IMR-90 (cell line): ENCODE measurements at places on chromosomes 13 and 19.

- no peaks in the 10 kb centered on the region for H3K36me3 ChIP-seq
- peak; percentile 71 for DNase-seq
- H3K27me3 ChIP-seq: no peaks in the 10 kb centered on the region
- peak overlapping the region; percentile 32; the same call in 1 of the 2 replicates for H3K27ac ChIP-seq
These were observed 27.2 kb downstream of the RCBTB2 start for GRCh38 chr13:48505597-48506091.

DNA sequence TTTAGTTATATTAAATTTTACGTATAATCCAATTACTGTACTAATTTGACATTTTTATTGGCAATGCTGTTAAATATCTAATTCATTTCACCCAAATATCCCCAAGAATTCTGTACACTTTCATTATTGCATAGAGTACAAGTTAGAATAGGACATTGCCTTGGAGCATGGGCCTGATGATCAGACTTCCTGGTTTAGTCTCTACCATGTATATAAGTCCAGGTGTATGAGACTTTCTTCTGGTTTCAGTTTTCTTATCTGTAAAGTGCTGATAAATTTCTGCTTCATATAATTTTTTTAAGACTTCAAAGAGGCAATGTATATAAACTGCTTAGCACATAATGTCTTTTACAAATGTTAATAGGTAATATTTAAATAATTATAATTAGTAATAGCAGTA is 179.4 kb downstream of the KLF12 start:
- H3K27ac ChIP-seq: no peak overlapping the region
- no peak for DNase-seq

DNA sequence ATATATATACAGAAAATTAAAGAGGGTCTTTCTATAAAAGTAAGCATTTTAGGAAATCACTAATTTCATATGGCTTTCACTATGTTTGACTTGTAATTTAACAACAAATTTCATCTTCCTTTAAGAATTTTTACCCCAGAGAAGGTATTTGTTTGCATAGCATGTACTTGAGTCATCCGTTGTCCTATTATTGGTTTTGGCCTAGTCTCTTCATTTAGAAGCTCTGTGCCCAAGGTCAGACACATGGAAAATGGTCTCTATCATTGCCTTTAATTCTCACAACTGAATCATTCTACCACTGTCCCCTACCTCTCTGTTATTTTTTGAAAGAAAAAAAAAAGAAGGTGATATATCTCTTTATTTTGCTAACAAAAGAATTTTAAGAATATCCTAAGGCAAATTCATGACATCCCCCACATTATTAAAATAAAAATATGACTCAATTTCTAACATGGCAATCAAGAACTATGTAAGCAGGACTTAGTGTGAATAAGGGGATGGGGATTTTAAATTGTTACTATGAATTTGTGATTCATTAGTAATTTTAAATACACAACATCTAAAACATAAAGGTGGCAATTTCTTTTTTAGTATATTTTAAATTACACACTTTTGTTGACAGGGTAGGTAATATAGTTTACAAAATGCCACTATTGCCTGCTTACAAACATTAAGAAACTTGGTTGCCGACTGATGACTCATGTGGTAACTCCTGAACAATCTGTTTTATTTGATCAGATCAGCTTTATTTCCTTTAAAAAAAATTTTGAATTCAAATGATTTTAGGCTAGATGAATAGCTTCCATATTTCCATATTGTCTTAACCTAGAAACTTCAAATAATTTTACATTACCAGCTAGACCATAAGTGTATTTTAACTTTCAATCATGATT is 13.9 kb downstream of the SLITRK5 start:
- no peak overlapping the region for H3K4me3 ChIP-seq
- H3K27me3 ChIP-seq: no peaks in the 10 kb centered on the region
- DNase-seq: no peak
- no peak overlapping the region for H3K27ac ChIP-seq
- H3K4me1 ChIP-seq: no peaks in the 10 kb centered on the region

DNA sequence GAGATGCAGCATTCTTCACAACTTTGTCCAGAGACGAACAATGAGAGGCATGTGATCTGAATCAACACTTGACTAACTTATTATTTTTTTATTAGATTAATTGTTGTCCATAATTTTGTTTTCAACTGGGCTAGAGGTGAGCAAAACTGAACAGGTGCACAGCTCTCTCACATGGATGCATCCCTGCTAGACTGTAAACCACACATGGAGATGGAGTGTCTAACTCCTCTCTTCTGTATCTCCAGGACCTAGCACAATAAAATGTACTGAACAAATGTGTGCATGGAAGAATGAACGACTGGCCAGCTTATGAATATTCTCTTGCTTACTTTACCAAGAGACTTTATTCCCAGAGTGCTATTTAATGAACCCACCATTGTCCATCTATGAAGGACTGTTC is 627.7 kb downstream of the LIG4 start:
- H3K36me3 ChIP-seq: no peaks in the 10 kb centered on the region
- H3K4me3 ChIP-seq: no peak overlapping the region
- no peak overlapping the region for H3K27ac ChIP-seq
- peaks cover 4% of the 10 kb centered on the region for H3K4me1 ChIP-seq
- DNase-seq: no peak

DNA sequence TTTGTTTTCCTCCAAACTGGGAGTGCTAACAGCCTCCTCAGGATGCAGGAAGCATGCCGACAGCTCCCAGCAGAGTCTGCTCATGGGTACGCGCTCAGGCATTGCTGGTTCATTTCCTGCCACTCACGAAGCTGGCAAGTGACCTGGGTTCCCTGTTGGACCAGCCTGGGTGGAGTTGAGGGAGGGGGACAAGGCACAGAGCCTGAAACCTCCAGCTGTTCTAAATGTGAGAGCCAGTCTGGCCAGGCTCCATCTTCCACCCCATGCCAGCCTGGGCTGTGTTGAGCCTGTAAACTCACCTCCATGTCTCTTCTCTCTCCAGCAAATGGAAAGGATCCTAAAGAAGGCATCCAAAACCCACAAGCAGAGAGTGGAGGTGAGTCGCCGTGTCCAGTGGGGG is 5.0 kb downstream of the FAM32A start:
- no peak overlapping the region for H3K27ac ChIP-seq
- DNase-seq: no peak
- no peak overlapping the region for H3K4me3 ChIP-seq
- no peaks in the 10 kb centered on the region for H3K4me1 ChIP-seq
- H3K27me3 ChIP-seq: no peaks in the 10 kb centered on the region

DNA sequence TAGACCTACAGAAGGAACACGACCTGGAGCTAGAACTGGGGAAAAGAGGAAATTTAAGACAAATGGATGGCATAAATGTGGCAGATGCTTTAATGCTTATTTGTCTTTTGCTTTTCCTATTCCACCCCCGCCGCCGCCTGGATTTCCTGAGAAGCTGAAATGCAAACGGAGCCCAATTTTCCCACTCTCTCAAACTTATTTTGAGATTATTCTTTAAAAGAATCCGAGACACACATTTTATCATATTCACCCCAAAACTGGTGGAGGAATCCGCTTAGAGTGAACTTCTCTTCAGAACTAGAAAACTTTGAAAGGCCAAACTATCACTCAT is 5.8 kb downstream of the POU4F1 start:
- no peak for DNase-seq
- H3K4me3 ChIP-seq: no peak overlapping the region
- no peaks in the 10 kb centered on the region; the same call in 1 of the 2 replicates for H3K4me1 ChIP-seq
- peaks cover 88% of the 10 kb centered on the region for H3K27me3 ChIP-seq
- no peaks in the 10 kb centered on the region for H3K36me3 ChIP-seq

- H3K27ac ChIP-seq: no peak overlapping the region
- H3K4me3 ChIP-seq: no peak overlapping the region
- DNase-seq: no peak
- no peaks in the 10 kb centered on the region for H3K4me1 ChIP-seq
- H3K36me3 ChIP-seq: no peaks in the 10 kb centered on the region
- H3K27me3 ChIP-seq: no peaks in the 10 kb centered on the region; the same call in 1 of the 2 replicates
These were observed 14.3 kb downstream of the MISP start for GRCh38 chr19:765179-765738.

DNA sequence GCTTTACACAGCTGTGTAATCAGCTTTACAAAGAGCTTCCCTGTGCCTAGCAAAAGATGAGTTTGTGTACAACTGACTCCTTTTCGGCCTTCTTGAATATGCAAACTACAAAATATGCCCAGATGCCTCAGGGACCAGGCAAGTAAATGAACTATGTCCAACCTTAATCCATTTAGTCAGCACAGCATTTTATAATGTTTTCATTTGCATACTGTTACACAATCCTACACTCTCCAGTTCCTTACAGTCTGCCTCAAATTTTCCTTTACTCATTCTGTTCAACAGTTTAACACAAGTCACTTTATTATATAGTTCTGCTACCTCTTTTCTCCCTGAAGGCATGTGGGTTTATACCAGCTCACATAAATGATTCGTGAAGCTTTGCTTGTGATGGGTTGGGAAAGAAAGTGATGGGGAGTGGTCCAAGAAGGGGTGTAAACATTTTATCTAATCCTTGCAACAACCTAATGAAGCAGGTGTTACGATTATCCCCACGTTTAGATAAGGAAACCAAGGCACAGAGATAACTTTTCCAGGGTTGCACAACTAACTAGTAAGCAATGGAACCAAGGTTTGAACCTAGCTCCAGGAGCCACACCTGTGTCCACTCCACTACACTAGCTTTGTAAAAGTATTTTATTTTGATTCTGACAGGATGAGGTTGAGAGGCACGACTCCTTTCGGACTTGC is 3.3 kb upstream of the USP12 start:
- no peak overlapping the region for H3K27ac ChIP-seq
- H3K36me3 ChIP-seq: no peaks in the 10 kb centered on the region
- no peak overlapping the region for H3K4me3 ChIP-seq
- no peaks in the 10 kb centered on the region for H3K27me3 ChIP-seq
- no peaks in the 10 kb centered on the region for H3K4me1 ChIP-seq

DNA sequence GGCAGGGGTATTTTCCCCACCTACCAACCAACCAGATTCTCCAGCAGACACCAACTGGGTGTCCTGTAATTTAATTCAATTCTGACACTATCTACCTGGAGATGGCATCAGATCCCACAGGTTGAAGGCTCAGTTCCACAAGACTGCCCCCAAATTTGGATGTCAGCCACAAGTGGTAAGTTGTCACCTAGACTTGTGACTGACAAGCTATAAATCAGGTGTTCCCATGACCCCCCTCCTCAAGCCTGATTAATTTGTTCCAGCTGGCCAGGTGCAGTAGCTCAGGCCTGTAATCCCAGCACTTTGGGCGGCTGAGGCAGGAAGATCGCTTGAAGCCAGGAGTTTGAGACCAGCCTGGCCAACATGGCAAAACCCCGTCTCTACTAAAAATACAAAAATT is 10.6 kb upstream of the HAUS5 start:
- 0 out of 2 replicates have a peak, but pooled peaks cover 2% of the 10 kb centered on the region for H3K27me3 ChIP-seq
- H3K36me3 ChIP-seq: no peaks in the 10 kb centered on the region
- no peak for DNase-seq
- H3K27ac ChIP-seq: no peak overlapping the region

DNA sequence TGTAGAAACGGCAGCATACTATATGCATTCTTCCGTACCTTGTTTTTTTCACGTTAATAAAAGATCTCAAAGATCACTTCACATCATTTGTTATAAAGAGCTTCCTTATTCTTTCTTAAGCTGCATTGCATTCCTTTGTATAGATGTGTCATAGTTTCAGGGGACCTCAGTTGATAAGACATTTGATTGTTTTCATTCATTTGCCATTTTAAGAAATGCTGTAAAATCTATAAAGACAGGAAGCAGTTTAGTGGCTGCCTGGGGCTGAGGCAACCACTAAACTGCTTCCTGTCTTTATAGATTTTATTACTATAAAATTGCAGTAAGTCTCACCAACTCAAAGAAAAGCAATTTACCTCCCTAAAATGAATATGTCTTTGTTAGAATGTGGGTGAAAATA is 59.4 kb downstream of the ZDHHC20 start:
- H3K36me3 ChIP-seq: peaks cover 4% of the 10 kb centered on the region
- no peaks in the 10 kb centered on the region for H3K4me1 ChIP-seq
- DNase-seq: peak; percentile 18
- H3K4me3 ChIP-seq: no peak overlapping the region

- no peaks in the 10 kb centered on the region for H3K36me3 ChIP-seq
- peak overlapping the region; percentile 60 for H3K4me3 ChIP-seq
- DNase-seq: no peak
These were observed 1.5 kb downstream of the N4BP2L1 start for GRCh38 chr13:32426191-32426989.

- no peaks in the 10 kb centered on the region for H3K27me3 ChIP-seq
- peak; percentile 94 for DNase-seq
- no peak overlapping the region for H3K27ac ChIP-seq
These were observed 42.2 kb downstream of the IFT88 start for GRCh38 chr13:20609145-20609544.

- DNase-seq: no peak
- no peak overlapping the region for H3K4me3 ChIP-seq
- no peaks in the 10 kb centered on the region for H3K36me3 ChIP-seq
- no peaks in the 10 kb centered on the region for H3K4me1 ChIP-seq
- H3K27me3 ChIP-seq: no peaks in the 10 kb centered on the region
These were observed 910.8 kb upstream of the MIR17HG start for GRCh38 chr13:90436697-90437096.

DNA sequence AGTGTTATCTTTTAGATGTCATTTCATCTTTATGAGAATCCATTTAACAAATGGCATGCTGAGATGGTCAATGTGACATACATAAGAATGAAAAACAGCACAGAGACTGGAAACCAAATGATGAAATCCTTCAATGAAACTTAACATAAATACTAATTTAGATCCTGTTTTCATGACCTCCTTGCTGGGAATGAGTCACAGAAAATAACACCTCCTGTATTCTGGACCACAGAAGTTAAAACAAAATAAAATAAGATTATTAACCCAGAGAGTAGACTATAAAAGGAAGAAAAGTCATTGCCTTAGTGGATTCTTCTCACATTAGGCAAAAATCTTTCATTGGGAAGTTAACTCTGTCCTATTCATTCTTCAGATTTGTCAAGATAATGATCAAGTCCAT is 1.6 kb downstream of the DIAPH3 start:
- peaks cover 7% of the 10 kb centered on the region; the same call in 1 of the 2 replicates for H3K4me1 ChIP-seq
- no peak overlapping the region for H3K4me3 ChIP-seq
- no peaks in the 10 kb centered on the region for H3K36me3 ChIP-seq
- no peaks in the 10 kb centered on the region for H3K27me3 ChIP-seq

- H3K27ac ChIP-seq: no peak overlapping the region
- H3K4me1 ChIP-seq: peaks cover 21% of the 10 kb centered on the region
- H3K27me3 ChIP-seq: no peaks in the 10 kb centered on the region
- DNase-seq: no peak
These were observed 999 bp upstream of the TNFAIP8L1 start for GRCh38 chr19:4638317-4638716.

DNA sequence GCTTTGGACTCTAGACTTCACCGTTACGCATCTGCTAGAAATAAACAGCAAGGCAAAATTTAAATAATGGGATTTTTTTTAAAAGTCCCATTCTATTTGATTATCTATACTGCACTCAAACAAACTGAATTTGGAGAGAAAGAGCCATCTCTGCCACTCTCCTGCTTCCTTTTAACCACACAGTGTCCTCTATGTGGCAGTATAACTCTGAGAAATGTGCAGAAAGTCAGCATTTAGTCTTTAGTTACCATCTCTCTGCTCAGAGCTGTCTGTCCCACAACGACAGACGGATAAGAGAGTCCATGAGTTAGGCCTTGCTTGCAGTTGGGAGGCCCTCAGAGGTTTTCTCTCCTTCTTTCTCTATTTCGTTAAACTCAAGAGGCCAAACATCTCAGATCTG is 21.2 kb downstream of the CCNA1 start:
- H3K4me3 ChIP-seq: no peak overlapping the region
- peak; percentile 2 for DNase-seq
- H3K36me3 ChIP-seq: no peaks in the 10 kb centered on the region
- H3K4me1 ChIP-seq: no peaks in the 10 kb centered on the region
- H3K27ac ChIP-seq: no peak overlapping the region
